NCI-H1105 treated with DMSO at 0.1 percent for 48 hours (cell line): ENCODE measurements at places on chromosomes 11 and 22.

DNA sequence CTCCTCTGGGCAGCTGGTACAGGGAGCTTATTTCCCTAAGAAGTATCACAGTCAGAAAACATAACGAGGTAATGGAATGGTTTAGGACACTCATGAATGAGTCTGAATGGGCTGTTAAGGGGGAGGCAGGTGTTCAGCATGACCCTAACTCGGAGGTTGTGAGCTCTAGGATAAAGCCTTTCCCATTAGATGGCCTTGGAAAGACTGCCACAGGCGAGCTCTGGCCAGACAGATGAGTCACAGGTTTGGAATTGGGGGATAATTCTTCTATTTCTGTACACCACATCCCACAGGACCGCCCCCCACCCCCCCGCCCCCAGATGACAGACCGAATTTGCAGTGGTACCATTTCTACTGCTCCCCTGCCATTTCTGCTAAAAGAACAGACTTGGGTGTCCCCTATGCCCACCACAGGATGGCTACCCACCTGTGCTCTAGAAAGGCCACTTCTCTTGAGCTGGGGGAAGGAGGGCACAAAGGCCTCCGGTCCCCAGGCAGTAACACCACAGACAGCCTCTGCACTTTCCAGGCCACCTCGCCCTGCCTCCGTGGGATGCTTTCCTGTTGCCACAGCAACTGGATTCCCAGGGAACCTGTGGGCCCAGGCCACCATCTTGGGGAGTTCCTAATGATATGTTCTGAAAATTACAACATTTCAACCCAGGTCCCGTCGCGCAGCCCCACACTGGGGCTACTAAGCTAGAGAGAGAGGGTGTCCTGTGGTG lies 76.7 kb downstream of the TRIM29 start:
- DNase-seq = peak; percentile 36

- DNase-seq = no peak
Observed at GRCh38 chr11:396511-396947, 2.5 kb downstream of the PKP3 start.

- no peak for DNase-seq
Observed at GRCh38 chr11:110892741-110893285, 180.6 kb upstream of the ARHGAP20 start.

GRCh38 chr11:6333095-6333494 lies 12.8 kb upstream of the CAVIN3 start:
- peak; percentile 82 for DNase-seq

GRCh38 chr11:78846269-78846668 lies 271.6 kb upstream of the NARS2 start:
- no peak for DNase-seq

GRCh38 chr22:22893077-22893805 lies 5.6 kb downstream of the IGLL5 start:
- no peak for DNase-seq

DNA sequence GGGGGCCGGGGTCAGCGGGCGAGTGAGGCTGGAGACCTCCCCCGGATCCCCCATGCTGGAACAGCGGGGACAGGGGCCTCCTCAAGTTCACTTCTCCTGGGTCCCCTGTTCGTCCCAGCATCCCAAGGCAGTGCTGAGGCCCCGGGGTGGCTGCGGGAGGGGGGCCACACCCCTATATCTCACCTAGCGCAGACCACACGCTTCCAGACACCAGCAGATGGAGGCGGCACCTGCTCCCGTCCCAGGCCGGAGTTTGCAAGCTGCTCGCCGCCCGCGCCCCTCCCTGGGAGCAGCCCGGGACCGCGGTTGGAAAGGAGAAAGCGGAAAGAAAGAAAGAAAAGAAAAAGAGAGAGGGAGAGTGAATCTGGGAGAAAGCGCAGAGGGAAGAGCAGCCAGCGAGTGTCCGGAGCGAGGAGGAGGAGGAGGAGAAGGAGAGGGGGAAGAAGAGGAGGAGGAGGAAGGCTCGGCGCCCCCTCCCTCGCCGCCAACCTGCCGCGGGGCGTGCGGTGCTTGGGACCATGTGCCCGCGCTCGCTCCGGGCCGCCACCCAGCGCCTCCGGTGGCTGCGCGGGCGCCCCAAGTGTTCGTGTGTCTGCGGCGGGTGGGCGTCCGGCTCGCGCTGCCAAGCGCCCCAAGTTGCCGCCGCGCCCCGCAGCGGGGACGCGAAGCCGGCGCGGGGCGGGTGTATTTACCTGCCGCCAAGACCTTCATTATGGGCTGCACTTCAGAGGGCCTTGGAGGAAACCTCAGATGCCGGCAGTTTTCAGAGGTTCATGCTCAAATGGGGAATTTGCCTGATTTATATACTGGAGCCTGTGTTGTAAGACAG lies at the start of gene LIF:
Gene LIF, minus strand, starts transcription at position 775 of the 829 bp plus-strand sequence. Its CDS starts 64 bp downstream, at position 711.
- peak; percentile 5 for DNase-seq

DNA sequence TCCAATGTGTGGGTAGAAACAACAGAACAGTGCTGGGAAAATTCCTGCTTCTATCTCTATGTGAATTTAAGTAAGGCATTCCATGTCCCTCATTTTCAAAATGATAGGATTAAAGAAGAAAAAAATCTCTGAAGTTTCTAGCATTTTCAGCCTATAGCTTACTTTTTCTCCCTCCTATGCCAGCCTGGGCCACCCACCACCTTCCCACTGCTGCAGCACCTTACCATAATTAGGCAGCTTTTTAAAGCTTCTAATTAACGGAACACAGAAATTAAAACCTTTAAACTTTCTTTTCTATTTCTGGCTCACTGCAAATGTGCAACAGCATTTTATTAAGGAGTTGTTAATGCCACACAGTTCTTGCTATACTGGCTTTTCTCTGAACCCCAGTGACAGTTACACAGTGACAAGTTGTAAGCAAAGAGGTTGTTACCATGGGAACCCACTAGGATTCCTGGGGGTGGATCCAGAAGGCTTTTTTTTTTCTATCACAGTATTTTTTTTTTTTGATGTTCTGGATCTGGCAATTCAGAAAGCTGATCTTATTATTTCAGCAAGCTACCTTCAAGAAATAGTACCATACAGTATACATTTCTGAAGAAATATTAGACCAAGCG lies 20.2 kb downstream of the CELF1 start:
- no peak for DNase-seq

DNA sequence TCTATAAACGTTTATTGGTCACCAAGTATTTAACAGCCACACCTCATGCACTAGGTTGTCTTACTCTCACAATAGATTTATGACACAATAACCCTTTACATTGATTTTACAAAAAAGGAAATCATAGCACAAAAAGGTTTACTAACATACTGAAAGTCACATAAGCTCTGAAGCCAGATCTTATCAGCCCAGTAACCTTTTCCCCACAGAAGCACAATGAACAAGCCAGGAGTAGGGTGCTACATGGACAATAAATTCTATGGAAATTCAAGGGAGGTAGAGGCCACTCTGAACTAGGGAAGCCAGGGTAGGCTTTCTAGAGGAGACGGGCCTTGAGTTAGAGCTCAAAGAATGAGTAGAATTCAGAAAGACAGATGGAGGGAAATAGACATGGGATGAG lies 633.5 kb upstream of the CADM1 start:
- no peak for DNase-seq

DNA sequence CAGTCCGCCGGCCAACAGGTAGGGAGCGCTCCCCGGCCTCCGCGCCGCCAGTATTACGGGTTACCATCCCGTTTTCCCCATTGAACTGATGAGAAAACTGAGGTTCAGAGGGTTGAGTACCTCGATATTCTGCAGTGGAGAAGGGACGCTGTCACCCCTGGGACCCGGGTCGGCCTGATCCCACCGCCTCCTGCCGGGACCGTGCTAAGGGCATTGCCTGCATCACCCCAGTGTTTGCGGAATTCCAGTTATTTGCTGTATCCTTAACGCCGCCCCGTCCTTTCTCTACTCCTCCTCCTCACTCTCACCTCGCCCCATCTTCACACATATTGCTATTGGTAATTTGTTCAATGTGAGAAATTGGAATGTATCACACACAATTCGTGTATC lies 370 bp upstream of the A4GALT start:
- no peak for DNase-seq

DNA sequence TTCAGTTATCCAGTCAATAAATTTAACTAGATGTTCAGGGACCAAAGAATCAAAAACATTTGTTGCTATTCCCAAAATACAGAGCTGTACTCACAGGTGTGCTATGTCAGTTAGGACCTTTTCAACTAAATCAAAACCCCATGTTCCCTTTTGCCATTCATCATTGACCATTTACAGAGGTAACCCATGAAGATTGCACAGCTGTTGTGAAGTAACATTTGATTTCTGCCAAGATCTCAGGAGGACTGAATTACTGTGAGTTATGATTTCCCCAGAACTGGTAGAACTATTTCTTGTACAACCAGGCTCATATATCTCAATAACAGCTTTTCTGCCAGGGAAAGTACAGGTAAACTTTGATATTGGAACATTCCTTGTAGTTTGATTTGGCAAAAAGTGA lies 131.1 kb upstream of the FIBIN start:
- DNase-seq = no peak

DNA sequence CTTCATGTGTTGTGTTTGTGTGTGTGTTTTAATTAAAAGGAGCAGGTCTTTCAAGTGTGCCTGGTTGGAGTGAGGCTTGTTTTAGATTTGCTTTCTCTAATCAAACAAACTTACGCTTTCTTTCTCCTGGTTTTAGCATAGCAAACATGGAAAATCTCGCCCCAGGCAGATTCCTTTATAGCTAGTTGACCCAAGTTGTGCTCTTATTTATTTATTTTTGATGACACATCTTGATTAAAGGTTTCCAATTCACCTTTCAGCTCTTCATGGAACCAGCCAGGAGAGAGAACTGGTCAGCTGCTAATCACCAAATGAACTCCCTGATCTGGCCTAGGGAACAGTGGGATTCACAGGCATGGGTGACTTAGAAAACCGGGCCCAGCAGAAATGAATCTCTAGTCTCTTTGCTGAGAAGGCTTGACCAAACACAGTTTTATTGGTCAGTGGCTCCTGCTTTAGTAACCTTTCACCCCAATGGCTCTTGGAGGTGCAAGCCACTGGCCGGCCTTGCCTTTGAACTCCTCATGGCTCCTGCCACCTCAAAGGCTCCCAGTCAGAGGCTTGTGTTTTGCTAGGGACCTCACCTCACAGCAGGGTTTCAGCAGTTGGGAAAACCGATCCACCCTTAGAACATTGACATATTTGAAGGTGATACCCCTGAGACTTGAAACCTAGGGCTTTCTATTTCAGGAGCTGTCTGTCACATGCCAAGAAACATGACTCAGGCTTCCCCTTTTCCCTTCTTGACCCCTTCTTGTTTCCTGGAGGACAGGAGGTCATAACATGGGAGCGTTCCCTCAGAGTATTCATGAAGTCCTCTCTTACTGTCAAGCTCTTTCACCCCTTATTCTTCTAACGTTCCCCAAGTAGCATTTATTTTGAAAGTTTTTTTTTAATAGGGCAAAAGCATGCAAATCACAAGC lies 48.8 kb downstream of the EXT2 start:
- DNase-seq = no peak

GRCh38 chr22:48267681-48268080 lies 1505.2 kb downstream of the TBC1D22A start:
- DNase-seq = no peak

DNA sequence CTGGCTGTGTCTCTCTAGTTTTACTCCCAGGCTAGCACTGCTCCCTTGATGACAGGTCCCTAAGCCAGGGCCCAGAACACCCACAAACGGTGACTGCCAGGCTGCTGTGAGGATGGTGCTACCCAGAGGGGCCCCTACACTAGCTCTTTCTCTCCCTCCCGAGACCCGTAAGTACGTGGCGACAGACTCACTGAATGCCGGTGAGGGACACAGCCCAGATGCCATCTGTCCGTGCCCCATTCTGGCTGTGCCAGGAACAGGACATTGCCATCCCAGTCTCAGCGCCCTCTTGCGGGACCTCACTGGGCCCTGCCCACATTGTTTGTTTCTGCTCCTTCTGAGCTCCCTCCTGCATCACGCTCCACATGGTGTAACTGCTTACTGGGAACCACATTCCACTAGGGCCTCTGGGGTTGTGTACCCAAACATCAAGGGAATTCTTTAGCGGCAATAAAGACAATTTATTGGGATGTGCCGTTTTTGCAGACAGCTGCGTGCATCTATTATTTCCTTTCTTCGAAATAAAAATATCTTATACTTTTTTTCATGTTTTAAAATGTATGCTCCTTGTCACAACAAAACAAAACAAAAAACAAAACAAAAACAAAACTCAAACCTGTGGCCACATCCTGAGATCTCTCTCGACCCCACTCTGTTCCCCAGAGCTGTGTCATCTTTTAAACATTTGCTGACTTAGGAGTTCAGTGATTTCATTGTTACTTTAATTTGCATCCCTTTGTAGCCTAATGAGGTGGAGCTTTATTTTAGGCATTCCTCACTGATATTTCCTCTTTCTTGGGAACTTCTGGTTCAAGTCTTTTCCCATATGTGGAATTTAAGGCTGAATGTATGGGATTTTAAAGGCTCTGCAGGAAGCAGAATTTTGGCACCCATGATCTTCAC lies 4.4 kb upstream of the TPCN2 start:
- DNase-seq = no peak

GRCh38 chr22:36733271-36733670 lies 29.7 kb upstream of the CACNG2 start:
- no peak for DNase-seq

GRCh38 chr22:41913040-41913719 lies 1.7 kb downstream of the SHISA8 start:
- no peak for DNase-seq

- DNase-seq = peak; percentile 86
Observed at GRCh38 chr22:27715106-27715505, 86.5 kb downstream of the MN1 start.

DNA sequence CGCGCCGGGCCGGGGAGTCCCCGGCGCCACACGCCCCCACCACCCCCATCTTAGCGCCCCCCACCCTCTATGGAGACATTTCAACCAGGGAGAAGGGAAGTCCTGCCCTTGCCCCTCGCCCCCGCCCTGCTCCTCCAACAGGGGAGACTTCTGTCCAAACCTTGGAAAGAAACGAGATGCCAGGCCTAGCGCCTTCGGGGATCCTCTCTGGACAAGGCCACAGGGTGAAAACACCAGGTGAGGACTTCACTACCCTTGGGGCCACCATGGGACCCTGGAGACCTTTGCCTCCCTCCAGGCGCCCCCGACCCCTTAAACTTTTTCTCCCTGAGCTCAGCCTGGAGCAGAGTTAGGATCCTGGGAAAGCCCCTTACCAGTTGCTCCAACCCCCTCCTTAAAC lies 11.6 kb upstream of the NPAS4 start:
- DNase-seq = no peak

- DNase-seq = no peak
Observed at GRCh38 chr22:17786435-17787161, 12.3 kb upstream of the BID start.

GRCh38 chr11:75591966-75592365 lies 29.9 kb downstream of the SERPINH1 start:
- DNase-seq = no peak

GRCh38 chr11:10459029-10459970 lies 4.2 kb downstream of the AMPD3 start:
- no peak for DNase-seq

- DNase-seq = no peak
Observed at GRCh38 chr11:65430406-65431217, 8.0 kb downstream of the NEAT1 start.
